Left ventricle myocardium inferior (tissue), 1 donor: ENCODE measurements at places on chromosomes 5 and 9. TPM values are rescaled to one million over a fixed set of nuclear protein-coding genes. Genes with fewer than 3 reads are reported as not detected.

IRGM gene
- total RNA-seq = not detected

IFNA6 gene
- total RNA-seq = not detected

RAB3C gene
- total RNA-seq = 1.2 TPM

IL33 gene
- total RNA-seq = 27.1 TPM

DDX4 gene
- not detected for total RNA-seq

FBP2 gene
- 0.33 TPM for total RNA-seq

ZNF367 gene
- total RNA-seq = 3.9 TPM

ZBTB34 gene
- 4.5 TPM for total RNA-seq

GLE1 gene
- 18.8 TPM for total RNA-seq

POU4F3 gene
- not detected for total RNA-seq

GPR151 gene
- not detected for total RNA-seq

FSTL4 gene
- total RNA-seq = not detected

SPINK4 gene
- not detected for total RNA-seq

ANXA2R gene
- total RNA-seq = 0.82 TPM

PCDHB8 gene
- total RNA-seq = 2.1 TPM

SV2C gene
- total RNA-seq = 0.44 TPM

DNAI1 gene
- total RNA-seq = not detected

RAPGEF6 gene
- total RNA-seq = 9.6 TPM

SLC31A2 gene
- total RNA-seq = 10.7 TPM

TNFSF8 gene
- total RNA-seq = 0.63 TPM

RIMOC1 gene
- total RNA-seq = 15.3 TPM

LTC4S gene
- total RNA-seq = 10.9 TPM

LCNL1 gene
- 11.7 TPM for total RNA-seq

IL9 gene
- not detected for total RNA-seq

TSPAN17 gene
- total RNA-seq = 31.0 TPM

COL27A1 gene
- total RNA-seq = 6.4 TPM

RASA1 gene
- 18.0 TPM for total RNA-seq

NCBP1 gene
- total RNA-seq = 22.5 TPM

GABRA1 gene
- not detected for total RNA-seq

LCN15 gene
- 0.41 TPM for total RNA-seq

REEP5 gene
- total RNA-seq = 137 TPM

CCDC69 gene
- total RNA-seq = 167 TPM

CEL gene
- 1.9 TPM for total RNA-seq
